ENCODE measurements at places on chromosomes 3 and 15.

GRCh38 chr15:88419830-88420229, 47.4 kb downstream of the MRPL46 start:
- DNase-seq: no peak

DNA sequence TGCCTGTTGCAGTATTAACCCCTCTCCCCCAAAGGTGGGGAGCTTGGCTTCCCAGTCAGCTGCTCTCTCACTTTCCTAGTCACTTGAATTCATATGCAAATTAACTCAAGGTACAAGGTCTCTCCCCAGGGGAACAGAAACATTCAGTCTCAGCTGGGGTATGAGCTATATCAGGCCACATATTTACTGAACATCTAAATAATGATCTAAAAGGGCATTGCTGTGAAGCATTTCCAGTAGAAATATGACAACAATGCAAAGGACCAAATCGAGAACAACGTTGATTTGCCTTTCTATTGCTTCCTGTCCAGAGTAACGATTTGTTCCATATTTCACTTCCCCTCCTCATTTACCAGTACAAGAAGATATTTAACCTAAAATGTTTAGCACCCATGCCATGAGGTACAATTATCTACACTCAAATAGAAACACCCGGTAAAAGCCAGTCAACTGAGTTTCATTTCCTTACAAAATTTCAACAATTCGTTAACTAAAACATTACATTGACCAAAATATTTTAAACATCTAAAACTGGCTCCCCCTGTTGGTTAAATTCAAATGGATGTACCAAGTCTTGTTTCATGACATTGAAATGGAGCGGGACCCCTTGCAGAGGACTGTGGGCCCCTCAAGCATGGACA, 36.5 kb upstream of the KLHL6 start:
- DNase-seq: no peak

- no peak for DNase-seq
Measured at GRCh38 chr3:140292684-140293083, 357.7 kb downstream of the CLSTN2 start.

DNA sequence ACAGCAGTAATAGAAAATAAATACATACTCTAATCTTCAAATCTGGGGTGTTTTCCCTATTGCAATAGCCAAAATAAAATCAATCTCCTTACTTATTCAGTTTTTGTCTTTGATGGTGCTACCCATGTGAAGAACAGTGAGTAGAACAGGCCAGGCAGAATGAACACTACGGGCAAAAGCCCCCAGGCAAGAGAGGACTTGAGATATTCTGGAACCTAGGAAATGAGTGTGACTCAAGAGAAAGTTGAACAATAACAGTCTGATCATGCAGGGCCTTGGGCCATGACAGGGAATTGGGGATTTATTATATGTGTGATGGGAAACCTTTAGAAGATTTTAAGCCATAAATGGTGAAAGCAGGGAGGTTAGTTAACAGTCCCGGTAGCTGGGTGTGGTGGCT, 14.0 kb upstream of the DUT start:
- DNase-seq: no peak

All from activated naive CD4-positive, alpha-beta T cell treated with anti-CD3 and anti-CD28 coated beads, Interleukin-2, amount 50 U/mL, for 16 hours (primary cell).